ENCODE measurements at places on chromosomes 11 and 22.

GRCh38 chr11:114764563-114764962, 86.2 kb downstream of the NXPE2 start:
- DNase-seq, result no peak

GRCh38 chr11:23078289-23078971, 218.2 kb upstream of the CCDC179 start:
- DNase-seq, result no peak

- DNase-seq, result no peak
Measured at GRCh38 chr22:48918585-48919186, 909.0 kb downstream of the BRD1 start.

DNA sequence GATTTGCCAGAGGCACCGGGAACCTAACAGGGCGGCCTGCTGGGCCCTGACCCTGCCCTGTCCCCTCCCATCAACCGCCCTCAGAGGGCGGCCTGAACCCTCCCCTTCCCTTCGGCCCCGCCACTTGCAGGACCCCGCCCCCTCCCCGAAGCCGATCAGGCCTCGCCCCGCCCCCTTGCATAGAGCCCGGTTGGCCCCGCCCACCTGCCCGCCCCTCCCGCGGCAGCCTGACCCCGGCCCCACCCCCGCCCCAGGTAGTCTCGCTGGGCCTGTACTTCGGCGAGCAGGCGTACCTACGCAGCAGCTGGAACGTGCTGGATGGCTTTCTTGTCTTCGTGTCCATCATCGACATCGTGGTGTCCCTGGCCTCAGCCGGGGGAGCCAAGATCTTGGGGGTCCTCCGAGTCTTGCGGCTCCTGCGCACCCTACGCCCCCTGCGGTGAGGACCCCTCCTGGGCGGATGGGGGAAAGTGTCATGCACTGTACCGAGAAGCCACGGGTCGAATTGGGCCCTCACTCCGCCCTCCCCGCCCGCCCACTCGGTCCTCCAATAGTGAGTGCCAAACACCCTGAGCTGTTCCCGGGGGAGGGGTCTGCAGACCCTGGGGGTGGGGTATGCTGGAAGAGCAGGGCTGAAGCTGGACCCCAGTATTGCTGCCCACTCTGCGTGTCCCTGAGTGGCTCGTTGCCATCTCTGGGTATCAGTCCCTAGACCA, 94.1 kb downstream of the CACNA1I start:
- no peak for DNase-seq

- no peak for DNase-seq
Measured at GRCh38 chr11:44550123-44550522, 15.3 kb upstream of the CD82 start.

DNA sequence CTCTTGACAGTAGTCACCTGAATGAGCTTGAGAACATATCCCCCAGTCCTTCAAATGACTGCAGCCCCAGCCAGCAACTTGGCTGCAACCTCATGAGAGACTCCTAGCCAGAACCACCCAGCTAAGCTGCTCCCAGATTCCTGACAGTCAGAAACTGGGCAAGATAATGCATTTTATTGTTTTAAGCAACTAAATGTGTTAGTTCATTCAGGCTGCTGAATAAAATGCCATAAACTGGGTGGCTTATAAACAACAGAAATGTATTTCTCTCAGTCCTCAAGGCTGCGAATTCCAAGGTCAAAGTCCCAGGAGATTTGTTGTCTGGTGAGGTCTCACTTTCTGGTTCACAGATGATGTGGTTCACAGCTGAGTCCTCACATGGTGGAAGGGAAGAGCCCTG, 5.8 kb upstream of the PAMR1 start:
- DNase-seq, result no peak

GRCh38 chr22:36928786-36929535, 15.5 kb downstream of the CSF2RB start:
- no peak for DNase-seq

DNA sequence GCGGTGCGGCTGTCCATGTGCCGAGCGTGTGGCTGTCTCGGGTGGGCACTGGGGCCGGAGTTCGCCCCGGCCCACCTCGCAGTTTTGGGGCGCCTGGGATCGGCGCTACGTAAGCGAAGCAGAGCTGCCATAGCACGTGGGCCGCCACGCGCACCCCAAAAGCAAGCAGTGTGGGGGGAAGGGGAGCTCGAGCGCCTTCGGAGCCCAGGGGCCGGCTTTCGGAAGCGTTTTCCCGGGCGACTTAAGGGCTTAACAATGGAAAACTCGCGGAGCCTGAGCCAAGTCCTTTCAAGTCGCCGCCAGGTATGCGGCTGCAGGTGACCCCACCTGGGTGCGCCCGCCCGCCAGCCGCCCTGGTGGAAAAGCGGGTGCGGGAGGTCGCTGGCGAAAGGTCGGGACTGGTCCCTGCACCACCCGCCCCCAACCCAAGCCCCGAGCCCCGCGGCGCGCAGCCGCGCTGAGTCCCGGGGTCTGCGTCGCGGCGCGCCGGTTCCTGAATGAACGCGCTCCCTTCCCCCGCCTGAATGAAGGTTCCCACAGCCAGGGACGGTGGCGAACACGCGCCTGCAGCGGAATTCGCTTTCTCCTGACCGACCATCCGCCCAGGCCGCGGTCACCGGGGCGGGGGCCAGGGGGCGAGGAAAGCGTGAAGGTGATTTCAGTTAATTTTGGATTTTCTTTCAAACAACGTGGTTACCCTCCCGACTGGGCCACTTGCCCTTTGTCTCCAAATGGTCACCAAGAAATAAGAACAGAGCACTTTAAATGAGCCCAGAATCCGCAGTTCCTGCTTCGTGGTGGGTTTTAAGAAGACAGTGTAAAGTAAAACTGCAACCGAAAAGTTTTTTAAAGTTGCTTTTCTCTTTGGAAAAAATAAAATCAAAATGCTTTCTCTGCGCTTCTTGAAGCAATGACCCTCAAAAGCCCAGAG, 2.8 kb upstream of the CCND1 start:
- DNase-seq, result no peak

GRCh38 chr11:95375451-95375850, 144.4 kb upstream of the SESN3 start:
- DNase-seq, result no peak

DNA sequence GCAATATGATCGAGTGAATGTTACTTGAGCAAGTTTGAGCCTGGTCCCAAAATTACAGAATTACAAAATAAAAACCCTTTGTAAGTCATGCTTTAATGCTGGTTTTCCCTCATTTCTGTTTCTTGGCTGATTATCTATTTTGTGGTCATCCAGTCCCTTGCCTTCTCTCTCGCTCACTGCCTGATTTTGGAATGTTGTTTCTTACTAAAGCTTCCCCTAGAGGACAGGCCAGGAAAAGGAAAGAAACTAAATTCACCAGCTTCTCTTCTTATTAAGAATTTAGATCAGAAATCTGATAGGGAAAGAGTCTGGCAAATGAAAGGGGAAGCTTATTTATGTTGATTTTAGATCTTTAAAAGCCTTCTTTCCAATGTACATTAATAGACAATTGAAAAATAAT, 16.6 kb upstream of the BDNF start:
- no peak for DNase-seq

- DNase-seq, result peak; percentile 71
Measured at GRCh38 chr22:17845790-17846189, 71.5 kb upstream of the BID start.

- peak; percentile 56 for DNase-seq
Measured at GRCh38 chr22:42376711-42377554, 55.3 kb downstream of the NFAM1 start.

DNA sequence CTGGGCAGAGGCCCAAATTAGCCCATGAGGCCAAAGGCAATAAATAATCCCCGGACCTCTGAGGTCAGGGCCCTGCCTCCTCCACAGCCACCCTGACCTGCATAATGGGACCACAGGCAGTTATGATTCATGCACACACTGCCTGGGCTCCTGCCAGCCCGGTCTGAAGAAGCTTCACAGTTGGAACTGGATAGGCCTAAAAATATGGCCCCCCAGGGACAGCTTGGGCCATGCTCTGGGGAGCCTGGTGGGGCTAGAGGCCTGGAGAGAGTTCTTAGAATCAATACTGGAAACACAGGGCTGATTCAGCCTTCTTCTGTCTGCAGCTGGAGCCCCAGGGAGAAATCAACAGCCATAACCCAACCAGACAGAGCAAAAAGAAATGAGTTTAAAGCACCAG, 112.8 kb upstream of the CADM1 start:
- DNase-seq, result peak; percentile 21

DNA sequence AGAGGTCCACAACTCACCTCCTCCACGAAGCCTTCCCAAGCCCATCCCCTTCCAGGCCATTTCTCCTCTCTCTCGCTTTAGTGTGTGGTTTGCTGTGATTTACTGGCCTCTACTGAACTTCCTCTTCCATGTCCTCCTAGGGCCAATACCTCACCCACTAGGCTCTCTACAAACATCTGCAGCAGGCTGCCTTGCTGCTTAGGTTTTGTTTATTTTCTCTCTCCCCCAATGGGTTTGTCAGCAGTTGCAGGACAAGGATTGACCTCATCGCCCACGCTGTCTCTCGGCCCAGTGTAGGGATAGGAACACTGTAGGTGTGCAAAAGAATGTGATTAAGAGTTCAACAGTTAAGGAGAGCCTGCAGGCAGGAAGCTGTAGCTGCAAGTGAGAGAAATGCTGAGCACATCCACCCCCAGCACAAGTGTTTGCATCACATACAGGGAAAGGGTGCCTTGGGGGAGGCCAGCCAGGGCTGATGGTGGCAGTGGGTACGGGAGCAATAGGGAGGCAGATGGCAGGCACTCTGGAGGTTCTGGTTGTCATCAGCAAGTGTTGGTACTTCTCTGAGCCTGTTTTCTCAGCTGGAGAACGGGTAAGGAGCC, 1.4 kb downstream of the PC start:
- no peak for DNase-seq

DNA sequence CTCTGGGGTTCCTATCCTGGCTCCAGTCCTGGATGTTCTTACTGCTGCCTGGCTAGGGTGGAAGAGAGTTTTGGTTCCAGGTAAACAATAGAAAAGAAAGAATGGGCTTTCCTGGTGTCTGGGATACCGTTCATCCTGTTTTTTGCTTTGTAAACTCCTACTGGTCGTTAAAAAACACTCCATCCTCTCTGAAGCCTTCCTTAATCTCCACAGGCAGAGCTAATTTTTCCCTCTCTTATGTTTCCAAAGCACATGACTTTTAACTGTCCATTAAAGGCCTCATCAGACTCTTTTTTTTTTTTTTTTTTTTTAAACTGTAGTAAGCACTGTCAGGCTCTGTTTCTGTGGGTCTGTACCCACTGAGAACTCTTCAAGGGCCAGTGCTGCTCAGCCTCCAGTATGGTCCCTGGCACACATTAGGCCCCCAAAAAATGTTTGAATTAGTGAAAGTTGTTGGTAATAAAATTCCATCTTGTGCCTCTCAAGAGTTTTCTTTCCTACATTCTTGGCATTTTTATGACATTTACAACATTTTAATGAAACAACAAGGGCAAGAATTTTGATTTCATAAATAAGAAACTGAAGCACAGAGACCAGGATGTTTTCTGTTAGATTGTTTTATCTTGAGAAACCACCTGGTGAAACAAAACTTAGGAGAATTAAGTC, 104.2 kb downstream of the TEAD1 start:
- no peak for DNase-seq

GRCh38 chr11:64100782-64101353, 65.0 kb downstream of the MACROD1 start:
- no peak for DNase-seq

- DNase-seq, result no peak
Measured at GRCh38 chr22:29044657-29045176, 16.9 kb downstream of the C22orf31 start.

- DNase-seq, result no peak
Measured at GRCh38 chr22:26082866-26083265, 86.4 kb upstream of the SEZ6L start.

DNA sequence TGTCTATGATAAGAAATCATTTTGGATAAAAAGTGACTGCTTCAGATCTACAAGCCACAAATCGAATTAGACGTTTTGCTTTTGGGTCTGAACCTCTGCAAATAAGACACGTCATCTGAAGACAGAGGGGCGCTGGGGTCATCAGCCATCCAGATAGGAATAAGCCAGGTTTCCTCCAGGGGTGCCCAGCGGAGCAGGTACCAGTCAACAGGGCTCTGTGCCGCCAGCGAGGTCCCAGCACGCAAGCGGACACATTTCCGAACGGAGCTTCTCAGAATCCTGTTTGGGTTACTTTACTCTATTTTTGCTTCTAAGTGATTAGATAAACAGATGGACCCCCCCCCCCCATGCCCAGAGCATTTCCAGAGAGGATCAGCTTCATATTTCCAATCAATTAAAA, 873.8 kb downstream of the BRD1 start:
- DNase-seq, result no peak

DNA sequence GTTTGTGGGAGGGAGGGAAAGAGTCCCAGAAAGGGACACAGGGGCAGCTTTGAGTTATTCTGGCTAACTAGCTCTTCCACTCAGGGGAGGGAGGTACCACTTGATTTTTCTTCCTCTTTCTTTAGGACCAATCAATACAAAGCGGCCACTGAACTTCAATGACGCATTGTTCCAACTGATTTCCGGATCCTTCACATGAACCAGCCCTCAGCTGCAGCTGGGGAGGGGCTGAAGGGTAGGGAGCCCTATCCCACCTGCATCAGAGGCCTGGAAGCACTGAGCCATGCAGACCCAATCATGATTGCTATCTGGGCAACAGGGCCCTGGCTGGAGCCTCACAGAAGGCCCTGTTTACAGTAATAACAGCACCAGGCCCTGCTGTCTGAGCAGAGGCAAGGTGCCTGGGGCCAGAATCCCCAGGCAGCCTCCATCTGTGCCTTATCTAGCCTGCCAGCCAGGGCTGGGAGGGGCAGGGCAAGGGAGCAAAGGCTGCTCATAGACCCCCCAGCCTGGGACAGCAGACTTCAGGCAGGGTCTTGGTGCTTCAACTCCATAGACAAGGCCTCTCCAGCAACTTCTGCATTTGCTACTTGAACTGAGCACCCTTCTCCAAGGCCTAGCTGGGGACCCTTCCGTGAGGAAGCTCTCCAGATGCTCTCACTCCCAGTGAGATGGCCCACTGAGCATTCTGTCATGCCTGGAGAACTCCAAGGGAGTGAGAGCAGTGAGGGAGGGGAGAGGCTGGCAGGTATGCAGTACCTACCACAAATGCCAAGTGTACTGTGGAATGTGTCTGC, 22.5 kb downstream of the CLPB start:
- DNase-seq, result no peak

- DNase-seq, result no peak
Measured at GRCh38 chr22:42892571-42893316, 35.7 kb upstream of the ARFGAP3 start.

DNA sequence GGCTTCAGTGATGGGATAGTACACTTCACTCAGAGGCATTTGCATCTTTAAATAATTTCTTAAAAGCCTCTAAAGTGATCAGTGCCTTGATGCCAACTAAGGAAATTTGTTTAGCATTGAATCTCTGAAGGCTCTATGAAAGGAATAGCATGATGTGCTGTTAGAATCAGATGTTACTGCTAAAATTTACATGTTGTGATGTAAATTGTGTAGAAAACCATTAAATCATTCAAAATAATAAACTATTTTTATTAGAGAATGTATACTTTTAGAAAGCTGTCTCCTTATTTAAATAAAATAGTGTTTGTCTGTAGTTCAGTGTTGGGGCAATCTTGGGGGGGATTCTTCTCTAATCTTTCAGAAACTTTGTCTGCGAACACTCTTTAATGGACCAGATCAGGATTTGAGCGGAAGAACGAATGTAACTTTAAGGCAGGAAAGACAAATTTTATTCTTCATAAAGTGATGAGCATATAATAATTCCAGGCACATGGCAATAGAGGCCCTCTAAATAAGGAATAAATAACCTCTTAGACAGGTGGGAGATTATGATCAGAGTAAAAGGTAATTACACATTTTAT, 4.6 kb downstream of the MALAT1 start:
- no peak for DNase-seq
